ENCODE measurements at places on chromosomes 7 and 10. TPM values are rescaled to one million over a fixed set of nuclear protein-coding genes. Genes with fewer than 3 reads are reported as not detected.

Gene ARHGAP22
- total RNA-seq, result not detected

DNA sequence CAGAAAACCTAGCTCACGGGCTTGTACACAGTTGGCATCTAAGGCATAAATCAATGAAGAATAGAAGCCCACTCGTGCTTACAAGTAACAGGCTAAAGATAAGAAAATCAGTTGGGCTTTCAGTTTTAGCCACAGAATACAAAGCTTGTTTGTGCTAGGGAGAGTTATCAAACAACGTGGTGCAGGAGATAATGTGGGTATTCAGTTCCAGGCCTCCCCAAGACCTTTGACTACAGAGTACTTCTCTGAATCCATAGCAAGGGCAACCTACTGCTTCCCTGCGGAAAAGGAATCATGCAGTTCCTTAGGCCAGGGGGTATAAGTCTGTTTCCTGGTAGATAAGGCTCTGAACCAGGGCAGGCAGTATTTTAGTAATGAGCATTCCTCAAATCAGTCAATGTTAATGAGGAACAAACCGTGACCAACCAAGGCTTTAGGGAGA is 219.5 kb upstream of the CSTF2T start:
- DNase-seq, result no peak

GRCh38 chr10:79020015-79020491 is 48.7 kb upstream of the ZMIZ1 start:
- no peak for DNase-seq

Gene MBLAC1
- total RNA-seq, result 5.6 TPM

Gene GPR15LG
- total RNA-seq, result not detected

DNA sequence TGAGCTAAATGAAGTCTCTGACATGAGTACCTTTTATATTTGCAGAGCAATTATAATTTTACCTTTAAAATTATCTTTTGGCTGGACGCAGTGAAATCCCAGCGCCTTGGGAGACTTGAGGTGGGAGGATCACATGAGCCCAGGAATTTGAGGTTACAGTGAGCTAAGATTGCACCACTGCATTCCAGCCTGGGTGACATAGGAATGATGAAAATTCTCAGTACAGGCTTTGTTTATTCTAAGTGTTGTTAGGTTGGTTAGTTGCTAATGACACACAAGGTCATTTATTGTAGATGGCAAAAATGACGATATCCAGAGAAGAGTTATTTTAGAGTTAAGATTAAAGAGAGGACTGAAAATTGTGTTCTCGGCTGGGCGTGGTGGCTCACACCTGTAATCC is 87.6 kb downstream of the XRCC2 start:
- no peak for DNase-seq

GRCh38 chr10:95284807-95285206 is 6.0 kb downstream of the PDLIM1 start:
- no peak for DNase-seq

Gene RBM20
- 0.93 TPM for total RNA-seq

Gene GJD4
- total RNA-seq, result not detected

DNA sequence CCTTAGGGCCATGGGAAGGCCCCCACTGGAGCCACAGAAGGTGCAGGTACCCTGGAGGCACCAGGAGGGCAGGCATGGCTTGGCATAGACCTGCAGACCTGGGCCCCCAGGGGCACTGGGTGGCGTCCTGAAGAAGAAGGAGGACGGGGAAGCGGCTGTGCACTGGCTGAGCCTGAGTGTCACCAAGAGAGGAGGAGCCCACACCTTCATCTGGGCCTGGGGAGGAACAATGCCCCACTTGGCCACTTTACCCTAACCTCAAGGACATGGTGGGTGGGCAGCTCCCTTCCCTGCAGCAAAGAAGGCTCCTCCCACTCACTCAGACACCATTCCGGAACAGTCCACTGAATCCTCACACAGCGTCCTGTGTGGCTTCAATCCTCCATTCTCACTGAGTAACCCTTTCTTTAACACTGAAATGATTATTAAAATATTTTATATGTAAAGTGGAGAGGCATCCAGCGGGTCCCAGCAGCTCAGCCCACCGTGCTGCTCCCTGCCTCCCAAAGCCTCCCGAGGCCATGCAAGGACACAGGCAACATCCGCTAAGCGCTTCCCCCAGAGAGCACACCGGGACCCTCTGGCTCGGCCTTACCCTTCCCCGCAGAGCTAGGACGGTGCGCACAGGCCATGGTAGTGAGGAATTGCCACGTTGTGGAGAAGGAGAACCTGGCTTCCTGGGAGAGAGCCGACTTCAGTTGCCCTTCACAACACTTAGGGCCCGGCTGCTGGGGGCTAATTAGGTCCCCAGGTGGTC is 516.7 kb upstream of the MGMT start:
- no peak for DNase-seq

- DNase-seq, result no peak
Observed at GRCh38 chr10:88849234-88849633, 2.4 kb downstream of the ANKRD22 start.

- DNase-seq, result no peak
Observed at GRCh38 chr7:151371266-151371665, 29.7 kb downstream of the NUB1 start.

DNA sequence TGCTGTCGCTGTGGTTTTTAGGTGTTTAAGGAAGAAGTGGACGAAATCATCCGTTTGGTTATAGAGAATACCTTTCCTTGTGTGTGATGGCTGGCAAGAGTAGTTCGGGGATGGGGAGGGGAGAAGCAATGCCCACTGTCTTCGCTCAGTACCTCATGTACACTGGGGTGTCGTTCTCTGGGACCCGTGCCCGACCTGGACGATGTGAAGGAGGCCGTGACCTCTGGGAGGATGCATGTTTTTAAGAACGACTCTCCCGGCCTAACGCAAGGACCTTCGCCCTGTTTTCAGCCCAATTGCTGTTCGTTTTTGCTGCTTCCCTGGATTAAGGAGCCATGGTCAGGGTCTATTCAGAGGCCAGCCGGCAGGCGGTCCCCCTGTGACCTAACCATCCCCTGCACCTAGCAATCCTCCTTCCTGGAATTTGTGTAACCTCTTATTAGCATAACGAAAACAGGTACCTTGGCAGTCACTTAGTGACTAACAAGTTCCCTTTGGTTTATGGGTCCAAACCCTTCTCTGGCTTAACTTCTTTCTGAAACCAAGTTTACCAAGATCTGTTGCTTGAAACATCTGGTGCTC is 1.3 kb downstream of the NFE2L3 start:
- no peak for DNase-seq

GRCh38 chr10:118668228-118668952 is 72.9 kb upstream of the PRLHR start:
- DNase-seq, result no peak

- DNase-seq, result no peak
Observed at GRCh38 chr10:13404305-13404759, 56.2 kb upstream of the SEPHS1 start.

- no peak for DNase-seq
Observed at GRCh38 chr7:145644426-145645134, 472.0 kb upstream of the CNTNAP2 start.

All from naive thymus-derived CD8-positive, alpha-beta T cell (primary cell).